ENCODE measurements at places on chromosomes 16 and 17.

- DNase-seq, result no peak
Observed at GRCh38 chr17:80860703-80861417, 130.8 kb upstream of the CHMP6 start.

DNA sequence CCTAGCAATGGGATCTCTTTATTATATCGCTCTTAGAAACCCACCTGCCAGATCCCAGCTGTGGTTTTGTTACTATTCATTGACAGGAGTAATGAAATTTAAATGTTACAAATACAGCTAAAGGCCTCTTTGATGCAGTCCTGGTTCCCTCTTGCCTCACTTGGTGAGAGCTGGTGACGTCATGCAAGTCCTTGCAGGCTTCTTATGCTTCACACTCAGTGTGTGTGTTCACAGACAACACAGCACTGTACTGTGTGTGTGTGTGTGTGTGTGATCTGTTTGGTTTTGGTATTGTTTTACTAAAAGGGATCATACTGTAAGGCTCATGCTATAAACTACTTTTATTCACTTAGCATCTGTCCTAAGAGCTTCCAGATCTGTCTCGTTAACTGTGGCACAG, 75.0 kb downstream of the USP22 start:
- no peak for DNase-seq

GRCh38 chr17:32504166-32504990, 17.6 kb downstream of the CDK5R1 start:
- DNase-seq, result no peak

GRCh38 chr17:55420776-55421178, 858 bp downstream of the MMD start:
- DNase-seq, result no peak

DNA sequence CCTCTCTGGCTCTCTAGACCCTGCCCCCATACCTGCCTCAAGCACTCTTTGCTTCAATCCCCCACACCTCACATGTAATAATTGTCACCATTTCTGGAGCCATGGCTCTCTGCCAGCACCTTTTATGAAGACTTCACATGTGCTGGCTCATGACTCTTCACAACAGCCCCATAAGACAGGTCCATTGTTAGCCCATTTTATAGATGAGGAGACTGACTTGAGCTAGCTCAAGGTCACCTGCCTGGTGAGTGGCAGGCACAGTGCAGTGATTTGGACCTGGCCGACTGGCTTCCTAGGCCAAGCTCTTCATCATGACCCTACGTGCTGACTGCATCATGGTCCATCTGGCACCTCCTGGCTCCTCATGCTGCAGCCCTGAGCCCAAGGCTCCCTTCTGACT, 25.0 kb downstream of the FAM20A start:
- DNase-seq, result no peak

GRCh38 chr16:11229906-11230305, 26.1 kb downstream of the SOCS1 start:
- no peak for DNase-seq

DNA sequence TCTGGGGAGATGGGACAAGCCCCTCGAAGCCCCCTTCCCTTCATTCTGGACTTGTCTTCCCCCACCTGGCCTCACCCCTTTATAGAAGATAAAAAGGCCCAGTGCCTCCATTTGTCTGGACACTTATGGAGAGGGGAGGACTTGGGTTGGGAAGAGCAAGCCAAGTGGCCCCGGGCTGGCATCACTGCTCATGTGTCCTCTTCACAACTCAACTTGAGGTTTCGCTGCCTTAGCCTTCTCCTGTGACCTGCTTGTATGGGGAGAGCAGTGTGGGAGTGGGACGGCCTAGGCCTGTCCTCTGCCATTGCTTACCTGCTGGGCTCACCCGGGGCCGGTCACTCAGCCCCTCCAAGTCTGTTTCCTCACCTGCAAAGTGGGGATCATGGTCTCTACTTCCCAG, 1.4 kb downstream of the PAQR4 start:
- no peak for DNase-seq

DNA sequence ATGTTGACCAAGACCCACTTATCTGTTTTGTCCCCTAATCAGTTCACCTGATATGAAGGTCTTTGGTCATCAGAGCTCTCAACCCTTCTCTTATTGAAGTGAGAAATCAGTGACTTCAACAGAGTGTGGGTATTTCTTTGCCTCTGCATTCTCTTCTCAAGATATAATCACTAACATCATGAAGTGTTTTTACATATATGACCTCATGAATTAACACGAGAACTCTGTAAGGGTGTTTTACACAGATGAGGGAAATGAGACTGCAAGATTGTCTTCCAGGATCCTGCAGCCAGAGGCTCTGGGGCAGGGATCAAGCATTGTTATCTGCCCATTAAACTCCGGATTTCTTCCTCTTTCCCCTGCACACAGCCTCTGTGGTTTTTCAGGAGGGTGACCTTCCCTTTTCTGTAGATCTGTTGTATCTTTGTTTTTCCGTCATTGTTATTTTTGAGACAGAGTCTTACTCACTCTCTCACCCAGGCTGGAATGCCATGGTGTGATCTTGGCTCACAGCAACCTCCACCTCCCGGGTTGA, 22.7 kb downstream of the LCMT1 start:
- DNase-seq, result no peak

DNA sequence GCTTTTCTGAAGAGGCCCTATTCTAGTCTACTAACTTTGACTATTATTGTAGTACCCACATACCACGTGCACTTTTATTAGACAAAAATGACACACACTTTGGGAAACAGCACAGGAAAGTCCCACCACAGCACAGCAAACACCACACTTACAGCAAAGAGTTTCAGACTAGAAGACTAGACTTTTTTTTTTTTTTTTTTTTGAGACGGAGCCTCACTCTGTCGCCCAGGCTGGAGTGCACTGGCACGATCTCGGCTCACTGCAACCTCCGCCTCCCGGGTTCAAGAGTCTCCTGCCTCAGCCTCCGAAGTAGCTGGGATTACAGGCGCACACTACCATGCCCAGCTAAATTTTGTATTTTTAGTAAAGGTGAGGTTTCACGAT, 20.1 kb downstream of the YWHAE start:
- no peak for DNase-seq

DNA sequence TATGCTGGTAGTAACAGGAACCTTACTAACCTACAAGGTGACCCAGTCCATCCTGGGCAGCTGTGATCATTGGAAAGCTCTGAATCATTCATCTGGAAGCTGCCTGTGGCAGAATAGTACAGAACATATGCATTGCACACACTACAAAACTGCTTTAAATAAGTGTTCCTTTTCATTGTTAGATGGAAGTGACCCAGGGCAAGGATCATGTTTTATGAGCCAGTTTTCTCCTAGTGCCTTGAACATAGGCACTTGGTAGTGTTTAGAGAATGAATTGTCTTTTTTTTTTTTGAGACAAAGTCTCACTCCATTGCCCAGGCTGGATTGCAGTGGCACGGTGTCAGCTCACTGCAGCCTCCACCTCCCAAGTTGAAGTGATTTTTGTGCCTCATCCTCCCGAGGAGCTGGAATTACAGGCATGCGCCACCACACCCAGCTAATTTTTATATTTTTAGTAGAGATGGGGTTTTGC, 55.4 kb downstream of the TENT4B start:
- no peak for DNase-seq

Measured in right kidney (tissue), 9 donors.